SHP77 (cell line): ENCODE measurements at places on chromosomes 5 and 9.
A peak's percentile ranks its signal among the peaks of the same experiment; 100 is the strongest.

- DNase-seq, result no peak
Measured at GRCh38 chr9:112341730-112342129, 8.3 kb upstream of the PTBP3 start.

DNA sequence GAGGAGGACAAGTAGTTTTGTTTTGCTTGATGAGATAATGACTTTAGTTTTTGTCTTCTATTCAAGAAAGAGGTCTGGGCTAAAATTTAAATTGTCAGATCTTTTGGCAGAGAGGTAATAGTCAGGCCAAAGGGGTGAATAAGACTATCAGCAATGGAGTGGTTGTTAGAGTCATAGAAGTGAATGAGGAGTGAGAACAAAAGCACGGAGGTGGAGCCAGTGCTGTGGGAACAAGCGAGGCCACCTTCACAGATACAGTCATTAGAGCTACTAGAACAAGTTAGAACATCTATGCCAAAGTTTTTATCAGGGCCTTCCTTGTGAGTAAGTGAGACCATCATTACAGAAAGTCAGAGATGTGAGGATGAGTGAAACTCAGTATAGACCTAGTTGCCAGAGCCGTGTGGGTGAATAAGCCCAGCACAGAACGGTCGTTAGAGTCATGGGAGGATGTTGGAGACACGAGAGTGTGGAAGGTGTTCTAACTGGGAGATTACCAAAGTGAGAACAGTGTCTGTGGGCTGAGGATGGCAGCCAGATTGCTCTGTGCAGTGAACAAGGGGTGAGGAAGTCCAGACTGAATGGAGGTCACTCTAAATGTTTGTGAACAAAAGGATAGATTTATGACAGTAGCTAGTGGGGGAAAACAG is 135.1 kb downstream of the RPS23 start:
- no peak for DNase-seq

GRCh38 chr9:36148311-36149051 is 11.9 kb downstream of the GLIPR2 start:
- DNase-seq, result peak; percentile 60

DNA sequence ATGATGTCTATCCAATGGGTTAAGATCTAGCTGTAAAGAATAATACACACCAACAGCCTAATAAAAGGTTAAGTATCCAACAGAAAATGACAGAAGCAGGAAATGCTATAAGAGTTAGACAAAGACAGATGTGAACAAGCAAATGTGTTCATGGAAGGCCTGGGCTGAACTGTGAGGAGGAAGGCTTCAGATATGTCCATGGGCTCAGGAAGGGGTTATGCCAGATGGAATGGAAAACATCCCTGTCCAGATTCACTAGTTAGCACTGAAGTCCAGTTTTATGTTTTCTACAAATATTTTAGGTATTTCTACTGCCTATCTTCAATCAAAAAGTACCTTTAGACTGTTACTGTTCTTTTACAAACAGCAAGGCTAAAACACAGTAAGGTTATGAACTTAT is 27.1 kb downstream of the ERAP1 start:
- DNase-seq, result no peak

GRCh38 chr5:55629815-55630214 is 82.3 kb downstream of the SLC38A9 start:
- no peak for DNase-seq

- DNase-seq, result no peak
Measured at GRCh38 chr5:167940911-167941310, 350.5 kb upstream of the WWC1 start.

DNA sequence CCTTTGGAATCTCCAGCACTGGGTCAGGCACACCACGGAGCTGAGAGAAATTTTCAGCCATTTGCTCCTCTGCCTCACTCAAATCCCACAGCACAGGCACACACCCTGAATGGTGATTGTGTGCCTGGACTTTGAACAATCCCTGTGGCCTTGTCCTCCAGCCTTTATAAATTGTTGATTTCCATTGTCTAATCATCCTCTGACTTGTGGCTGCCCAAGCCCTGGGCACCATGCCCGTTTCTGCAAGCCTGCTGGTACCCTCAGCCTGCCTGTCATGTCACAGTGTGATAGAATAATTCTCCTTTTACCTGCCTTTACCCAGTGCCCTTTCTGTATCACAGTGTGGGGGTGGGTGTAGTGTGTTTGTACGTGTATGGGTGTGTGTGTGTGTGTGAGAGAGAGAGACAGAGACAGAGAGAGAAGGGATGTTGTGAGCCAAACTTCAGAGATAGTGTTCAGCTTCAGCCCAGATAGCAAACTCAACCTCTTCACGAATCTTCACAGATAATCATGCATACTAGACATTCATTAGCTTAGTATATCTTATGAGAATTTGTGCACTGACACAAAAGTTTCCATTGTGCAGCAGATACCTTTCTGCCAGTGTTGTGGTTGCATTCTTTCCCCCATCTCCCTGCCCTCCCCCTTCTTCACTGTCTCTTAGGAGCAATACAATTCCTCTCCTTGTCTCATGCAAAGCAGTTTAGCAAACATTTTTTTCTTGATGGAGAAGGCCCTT is 27.8 kb upstream of the SLC44A1 start:
- DNase-seq, result no peak

DNA sequence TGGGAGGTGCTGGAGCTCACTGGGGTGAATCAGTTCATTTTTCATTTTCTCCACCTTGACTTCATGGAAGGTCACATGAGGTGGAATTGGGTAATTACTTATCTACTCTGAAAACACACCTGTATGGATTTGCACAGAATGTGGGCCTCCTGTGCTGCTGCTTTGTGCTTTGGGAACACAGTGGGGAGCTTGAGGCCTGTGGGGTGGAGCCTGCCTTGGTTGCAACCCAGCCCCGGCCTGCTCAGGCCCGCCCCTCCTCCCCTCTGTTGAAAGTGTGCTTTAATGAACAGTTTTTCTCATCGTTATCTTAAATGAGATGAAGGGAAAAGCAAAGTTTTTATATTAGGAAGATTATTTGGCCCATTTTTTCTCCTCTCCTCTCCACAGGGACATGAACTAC is 28.5 kb upstream of the DMRT3 start:
- no peak for DNase-seq

DNA sequence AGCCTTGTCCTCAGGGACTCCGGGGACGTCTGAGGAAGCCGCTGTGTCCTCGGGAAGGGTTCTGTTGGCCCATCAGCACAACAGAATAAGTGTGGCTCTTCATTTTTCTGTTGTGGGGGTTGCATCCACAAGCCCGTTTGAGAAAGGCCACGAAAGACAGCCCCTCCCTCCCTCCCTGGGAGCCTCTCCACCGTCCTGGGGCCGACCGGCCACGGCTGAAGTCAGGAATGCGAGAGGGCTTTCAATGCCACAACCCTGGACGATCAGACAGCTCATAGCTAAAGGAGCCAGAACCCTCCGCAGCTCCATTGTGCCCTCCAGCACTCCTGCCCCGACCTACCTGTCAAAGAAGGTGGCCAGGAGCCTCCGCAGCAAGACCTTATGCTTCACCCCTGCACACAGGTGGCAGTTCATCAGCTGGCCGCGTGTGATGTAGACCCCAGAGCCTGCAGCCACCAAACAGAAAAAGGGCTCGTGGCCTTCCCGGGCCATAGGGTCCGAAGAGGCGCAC is 52.4 kb upstream of the UBAC1 start:
- DNase-seq, result no peak

GRCh38 chr5:115530426-115530825 is 14.1 kb downstream of the FEM1C start:
- no peak for DNase-seq

- no peak for DNase-seq
Measured at GRCh38 chr5:160835818-160836528, 16.0 kb downstream of the ATP10B start.

- no peak for DNase-seq
Measured at GRCh38 chr9:132572921-132573320, 9.5 kb upstream of the BARHL1 start.

GRCh38 chr5:116506488-116506887 is 68.1 kb downstream of the SEMA6A start:
- no peak for DNase-seq

GRCh38 chr5:123472150-123472924 is 39.6 kb upstream of the CSNK1G3 start:
- DNase-seq, result no peak

DNA sequence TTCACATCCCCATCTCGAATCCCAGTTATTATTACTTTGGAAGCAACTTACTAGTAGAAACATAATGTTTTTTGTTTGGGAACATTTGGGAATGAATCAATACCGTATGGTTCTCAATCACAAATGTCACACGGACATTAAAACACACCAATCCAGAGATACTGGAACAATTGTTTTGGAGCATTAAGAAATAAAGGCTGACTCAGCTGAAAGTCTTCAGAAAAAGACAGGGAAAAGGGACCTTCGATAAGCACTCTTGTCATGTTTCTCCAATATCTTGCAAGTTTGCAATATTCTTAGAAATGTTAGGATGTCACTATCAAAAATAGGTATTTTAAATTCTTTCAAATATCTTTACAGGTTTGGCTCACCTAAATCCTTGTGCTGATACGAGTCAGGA is 362.4 kb downstream of the CETN3 start:
- no peak for DNase-seq

GRCh38 chr5:77845324-77845646 is 69.1 kb upstream of the TBCA start:
- no peak for DNase-seq

GRCh38 chr5:154491941-154492340 is 13.9 kb upstream of the HAND1 start:
- no peak for DNase-seq

DNA sequence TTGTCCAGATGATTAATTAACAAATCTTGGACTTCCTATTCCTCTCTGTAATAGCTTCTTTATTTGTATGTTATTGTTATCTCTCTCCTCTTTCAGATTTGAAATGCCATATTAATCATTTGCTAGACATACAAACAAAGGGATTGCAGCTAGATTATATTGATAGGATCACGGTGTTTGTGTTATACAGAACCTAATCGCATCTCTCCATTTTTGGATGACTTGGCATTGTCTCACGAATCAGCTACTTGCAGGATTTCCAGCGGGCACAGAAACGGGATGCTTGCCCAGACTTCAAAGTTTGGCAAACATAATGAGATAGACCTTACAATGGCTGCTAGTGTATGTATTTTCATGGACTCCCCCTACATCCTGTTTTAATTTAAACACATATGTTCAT is 368.1 kb downstream of the TLE4 start:
- no peak for DNase-seq

GRCh38 chr9:119509291-119509905 is 140.2 kb upstream of the BRINP1 start:
- no peak for DNase-seq

GRCh38 chr9:107306308-107306707 is 23.2 kb downstream of the RAD23B start:
- DNase-seq, result no peak

DNA sequence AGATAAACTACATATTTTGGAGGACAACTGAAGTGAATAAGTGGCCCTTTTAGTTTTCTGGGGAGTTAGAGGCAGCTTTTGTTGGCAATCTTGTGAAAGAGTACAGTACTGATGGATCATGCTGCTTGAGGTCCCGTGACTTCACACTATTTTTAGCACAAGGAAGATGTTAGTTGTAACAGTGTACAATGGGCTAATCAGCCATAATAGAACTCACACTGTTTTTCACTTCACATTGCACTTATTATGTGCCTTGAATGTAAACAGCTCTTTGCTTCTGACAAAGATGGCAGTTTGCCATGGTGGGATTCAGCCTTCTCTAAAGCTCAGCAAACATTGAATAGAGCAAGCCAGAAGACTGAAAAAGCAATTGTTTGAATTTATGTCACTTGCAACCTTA is 176.7 kb upstream of the ZNF608 start:
- DNase-seq, result peak; percentile 60

DNA sequence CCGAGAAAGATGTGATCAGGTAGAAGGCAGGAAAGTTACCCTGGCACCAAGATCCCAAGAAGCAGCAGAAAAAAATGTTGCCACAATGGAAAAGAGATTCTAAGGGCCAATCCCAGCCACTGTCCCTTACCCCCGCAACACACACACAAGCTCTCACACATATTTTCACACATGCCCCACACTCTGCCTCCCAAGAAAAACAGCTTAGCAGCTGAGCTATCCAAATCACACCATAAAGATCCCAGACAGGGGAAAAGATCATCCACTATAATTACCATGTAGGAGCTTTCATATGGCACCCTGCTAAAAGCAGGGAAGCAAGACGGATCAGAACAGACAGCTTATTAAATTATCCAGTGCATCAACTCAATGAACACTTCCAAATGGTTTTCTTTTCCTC is 143.4 kb downstream of the FAM114A2 start:
- no peak for DNase-seq

DNA sequence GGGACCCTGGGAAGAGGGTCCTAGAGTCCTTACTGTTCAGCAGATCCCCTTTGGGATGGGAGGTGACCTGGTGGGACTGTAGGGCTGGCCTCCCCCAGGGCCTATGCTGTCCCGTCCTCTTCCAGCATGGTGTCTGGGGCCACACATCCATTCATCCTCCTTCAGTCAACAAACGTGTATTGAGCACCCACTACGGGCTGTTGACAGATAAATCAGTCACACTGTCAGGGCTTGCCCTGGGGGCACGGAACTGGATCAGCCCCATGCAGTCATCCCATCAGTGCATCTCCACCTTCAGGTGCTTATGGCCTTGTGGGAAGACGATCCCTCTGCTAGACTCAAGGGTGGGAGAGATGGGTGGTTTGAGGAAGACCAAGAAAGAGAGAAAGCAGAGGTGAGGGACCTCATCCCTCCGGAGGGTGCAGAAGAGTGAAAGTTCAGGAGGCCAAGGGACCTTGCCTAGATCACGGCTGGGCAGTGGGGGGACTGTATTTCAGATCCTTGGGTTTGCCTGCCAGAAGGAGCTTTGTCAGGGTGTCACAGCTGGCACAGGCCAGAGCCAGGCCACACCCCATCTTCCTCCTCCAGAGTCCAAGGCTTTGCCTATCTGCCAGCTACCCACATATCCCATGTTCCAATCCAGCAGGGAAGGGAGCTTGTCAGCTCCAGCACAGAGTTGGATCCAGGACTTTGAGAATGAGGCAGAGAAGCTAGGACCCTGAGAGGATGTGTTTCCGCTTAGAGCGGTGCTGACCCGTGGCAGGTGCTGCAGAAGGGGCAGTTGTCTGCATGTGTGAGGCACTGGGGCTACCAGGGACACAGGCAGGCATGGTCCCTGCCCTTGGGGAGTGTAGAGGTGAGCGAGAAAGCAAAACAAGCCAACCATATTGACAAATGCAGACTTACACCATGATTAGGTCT is 30.5 kb downstream of the COL27A1 start:
- no peak for DNase-seq

DNA sequence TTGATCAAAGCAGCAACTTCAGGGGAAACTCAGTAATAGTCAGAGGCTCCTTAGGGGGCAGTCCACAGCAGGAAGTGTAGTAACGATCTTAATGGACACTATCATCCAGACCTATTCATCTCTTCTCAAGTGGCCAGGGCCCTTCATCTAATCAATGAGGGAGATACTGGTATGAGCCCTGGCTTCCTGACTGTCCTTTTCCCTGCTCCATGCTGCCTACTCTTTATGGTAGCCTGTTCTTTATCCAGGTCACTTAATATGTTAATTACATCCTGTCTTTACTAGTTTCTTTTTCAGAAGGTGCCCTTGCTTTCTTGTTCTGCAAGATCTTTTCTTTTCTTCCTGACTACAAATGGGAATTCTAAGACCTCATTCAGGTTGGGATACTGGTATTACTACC is 197.1 kb downstream of the CAVIN4 start:
- no peak for DNase-seq
